Hematopoietic multipotent progenitor cell treated with erythropoietin and hydrocortisone succinate and interleukin-3 and kit ligand, for 4 days (in vitro differentiated cells): ENCODE measurements at places on chromosomes 5 and 9.

DNA sequence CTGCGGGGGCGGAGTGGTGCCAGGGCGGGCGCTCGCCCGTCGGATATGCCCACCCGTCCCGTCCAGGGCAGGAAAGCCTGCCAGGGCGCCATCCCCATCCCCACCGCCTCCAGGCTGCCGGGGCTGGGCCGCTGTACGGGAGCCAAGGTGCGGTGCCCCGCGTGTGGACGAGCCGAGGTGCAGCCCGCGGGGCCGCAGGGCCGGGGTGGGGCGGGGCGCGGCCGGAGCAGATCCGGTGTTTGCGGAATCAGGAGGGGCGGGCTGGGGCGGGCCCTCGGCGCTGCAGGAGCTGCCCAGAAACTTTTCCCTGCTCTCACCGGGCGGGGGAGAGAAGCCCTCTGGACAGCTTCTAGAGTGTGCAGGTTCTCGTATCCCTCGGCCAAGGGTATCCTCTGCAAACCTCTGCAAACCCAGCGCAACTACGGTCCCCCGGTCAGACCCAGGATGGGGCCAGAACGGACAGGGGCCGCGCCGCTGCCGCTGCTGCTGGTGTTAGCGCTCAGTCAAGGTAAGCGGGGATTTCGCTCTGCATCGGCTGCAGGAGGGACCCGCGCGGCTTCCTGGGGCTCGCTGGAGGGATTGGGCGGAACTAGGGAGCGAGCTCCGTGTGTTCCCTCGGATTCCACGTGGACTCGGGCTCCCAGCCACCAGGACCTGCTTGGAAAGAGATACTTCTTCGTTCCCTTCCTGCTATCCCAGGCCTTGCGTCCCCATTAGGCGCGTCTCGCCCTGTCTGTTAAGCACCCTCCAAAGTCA is at the start of gene ITGA2:
ITGA2 (plus strand) TSS at position 328 of the 756 bp plus-strand sequence; CDS start at position 445, 117 bp downstream.
- DNase-seq: peak; percentile 56

- no peak for DNase-seq
Observed at GRCh38 chr9:81626511-81626910, 62.8 kb downstream of the TLE1 start.

- no peak for DNase-seq
Observed at GRCh38 chr5:74319076-74319475, 321.5 kb downstream of the ENC1 start.

DNA sequence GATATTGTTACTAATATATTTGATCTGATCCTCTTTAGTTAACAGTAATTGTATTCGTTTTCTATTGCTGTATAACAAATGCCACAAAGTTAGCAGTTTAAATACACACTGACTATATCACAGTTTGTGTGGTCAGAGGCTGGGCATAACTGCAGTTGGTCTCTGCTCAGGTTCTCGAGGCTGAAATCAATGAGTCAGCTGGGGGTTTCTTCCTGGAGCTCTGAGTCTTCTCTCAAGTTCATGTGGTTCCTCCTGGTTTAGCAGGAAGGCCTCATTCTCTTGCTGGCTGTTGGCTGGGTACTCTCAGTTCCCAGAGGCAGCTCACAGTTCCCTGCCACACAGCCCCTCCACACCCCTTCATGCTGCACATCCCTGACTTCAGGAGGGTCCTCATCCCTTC is 20.7 kb downstream of the COL23A1 start:
- DNase-seq: no peak

DNA sequence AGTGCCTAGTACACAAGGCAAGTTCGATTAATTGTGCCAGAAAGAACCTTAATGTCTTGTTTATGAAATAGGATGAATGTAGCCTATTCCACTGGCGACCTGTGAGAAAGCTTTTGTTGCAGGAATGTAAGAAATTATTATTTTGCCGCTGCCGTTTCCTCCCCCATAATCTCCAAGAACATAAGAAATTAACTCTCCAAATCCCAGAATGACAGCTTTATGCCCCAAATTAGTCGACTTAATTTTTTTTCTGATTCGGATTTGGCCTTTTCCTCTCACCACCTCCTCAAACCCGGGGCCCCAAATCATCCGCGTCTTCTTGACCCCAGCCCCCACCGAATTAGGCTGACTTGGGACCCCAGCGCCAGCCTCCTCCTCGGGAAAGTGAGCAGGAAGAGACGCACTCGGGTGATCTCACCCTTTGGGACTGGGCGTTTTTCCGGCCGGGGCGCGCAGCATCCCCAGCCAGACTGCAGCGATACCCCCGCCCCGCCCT is 682 bp upstream of the SPTAN1 start:
- DNase-seq: no peak

- DNase-seq: peak; percentile 6
Observed at GRCh38 chr5:109003928-109004327, 256.2 kb downstream of the FER start.

- no peak for DNase-seq
Observed at GRCh38 chr9:134144801-134145200, 8.9 kb downstream of the WDR5 start.

GRCh38 chr5:34045996-34046395 is 3.0 kb upstream of the C1QTNF3 start:
- no peak for DNase-seq

DNA sequence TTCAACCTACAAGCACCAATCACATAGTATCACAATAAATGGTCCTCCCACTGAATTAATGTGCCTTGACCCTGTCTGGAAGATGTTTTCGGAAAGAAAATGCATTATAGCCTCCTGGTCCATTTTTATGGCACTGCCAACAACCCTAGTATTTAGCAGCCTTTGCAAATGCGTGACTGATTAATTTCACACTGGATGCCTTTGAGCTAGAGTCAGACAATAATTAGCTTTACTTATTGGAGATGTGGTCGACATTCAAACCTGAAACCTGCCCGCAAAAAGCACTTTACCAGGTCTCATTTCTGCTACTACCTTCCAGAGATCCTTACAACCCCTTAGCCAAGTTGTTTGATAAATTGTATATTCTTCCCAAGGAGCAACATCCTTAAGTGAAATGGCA is 119.3 kb upstream of the DPYSL3 start:
- DNase-seq: no peak

DNA sequence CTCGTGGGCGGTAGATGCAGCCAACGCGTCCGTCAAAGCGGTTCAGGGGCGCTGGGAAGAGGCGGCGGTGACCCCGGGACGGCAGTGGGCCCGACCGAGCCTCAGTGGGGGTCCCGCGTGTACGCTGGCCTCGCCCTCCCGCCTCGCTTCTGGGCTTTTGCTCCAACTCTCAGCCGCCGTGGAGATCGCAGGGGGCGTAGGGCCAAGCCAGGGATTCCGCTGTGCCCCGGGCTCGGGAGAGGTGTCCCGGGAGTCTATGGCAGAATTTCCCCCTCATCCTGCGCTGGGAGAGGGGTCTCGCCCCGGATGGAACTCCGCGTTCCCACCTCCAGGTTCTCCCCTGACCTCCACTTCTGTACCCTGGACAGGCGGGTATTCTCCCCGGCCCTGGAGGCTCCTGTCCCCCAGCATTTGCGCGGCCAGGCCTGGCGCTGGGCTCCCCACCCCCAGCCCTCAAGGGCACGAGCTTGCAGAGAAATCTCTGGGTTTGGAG is 131.9 kb downstream of the MRPL36 start:
- no peak for DNase-seq

DNA sequence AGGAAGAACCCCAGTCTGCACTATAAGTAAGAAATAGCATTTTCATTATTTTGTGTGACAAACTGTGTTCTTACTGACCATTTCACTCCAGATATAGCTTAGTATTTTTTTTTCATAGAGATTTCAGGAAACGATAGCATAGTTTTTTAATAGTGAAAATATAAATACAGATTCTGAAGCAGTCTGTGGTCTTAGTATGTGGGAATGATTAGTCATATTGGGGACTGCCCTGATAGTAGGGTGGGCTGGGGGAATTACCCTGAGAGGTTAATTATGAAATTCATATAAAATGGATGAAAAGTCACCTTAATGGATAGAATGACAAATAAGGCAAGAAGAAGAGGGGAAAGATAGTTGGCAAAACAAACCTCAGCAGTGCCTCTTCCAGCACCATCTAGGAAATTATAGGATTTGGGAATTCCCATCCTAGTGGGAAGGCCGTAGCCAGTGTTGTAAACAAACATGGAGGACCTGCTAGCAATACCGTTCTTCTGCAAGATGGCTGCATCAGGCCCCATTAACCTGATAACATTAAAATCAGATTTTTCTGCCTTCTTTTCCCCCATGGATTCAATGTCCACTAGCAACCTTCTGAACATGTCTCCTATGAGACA is 23.7 kb upstream of the NR3C1 start:
- DNase-seq: no peak

GRCh38 chr5:149060325-149060724 is 2.5 kb downstream of the SH3TC2 start:
- peak; percentile 90 for DNase-seq

GRCh38 chr5:3701694-3702093 is 106.1 kb downstream of the IRX1 start:
- no peak for DNase-seq

DNA sequence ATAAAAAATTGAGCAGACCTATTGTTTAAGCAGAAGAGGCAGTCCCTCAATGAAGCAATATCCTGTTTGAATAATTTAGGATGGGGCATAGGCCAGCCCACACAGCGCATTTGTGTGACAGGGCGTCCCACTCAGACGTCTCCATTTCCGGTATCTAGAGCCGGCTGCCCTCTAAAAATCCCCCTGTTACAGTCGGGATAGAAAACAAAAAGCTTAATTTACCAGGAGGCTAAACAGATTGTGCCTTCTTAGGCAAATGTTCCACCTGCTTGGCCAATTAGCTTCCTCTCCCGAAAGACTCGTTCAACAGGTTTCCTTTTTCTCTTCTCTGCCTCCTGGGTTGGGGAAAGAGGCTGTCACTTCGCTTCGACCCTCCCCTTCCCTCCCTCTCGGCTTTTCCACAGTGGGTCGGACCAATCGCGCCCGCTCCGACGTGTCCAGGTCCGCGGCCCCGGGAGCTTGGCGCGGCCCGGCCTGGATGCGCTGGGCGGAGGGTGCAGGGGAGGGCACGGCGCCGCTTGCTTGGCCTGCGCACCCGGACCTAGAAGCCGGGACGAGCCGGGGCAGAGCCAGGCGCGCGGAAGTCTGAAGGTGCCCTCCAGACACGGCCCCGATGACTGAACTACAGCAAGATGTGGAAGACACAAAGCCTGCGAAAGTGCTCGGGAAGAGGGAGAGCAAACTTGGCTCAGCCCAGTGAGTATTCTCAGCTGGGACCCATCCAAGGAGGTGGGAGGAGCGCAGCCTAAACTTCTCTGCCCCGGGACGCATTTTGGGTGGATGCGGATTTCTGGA is at the start of gene GRAMD2B:
GRAMD2B (plus strand) TSS at position 416 of the 795 bp plus-strand sequence; CDS start at position 614, 198 bp downstream.
- peak; percentile 86 for DNase-seq

DNA sequence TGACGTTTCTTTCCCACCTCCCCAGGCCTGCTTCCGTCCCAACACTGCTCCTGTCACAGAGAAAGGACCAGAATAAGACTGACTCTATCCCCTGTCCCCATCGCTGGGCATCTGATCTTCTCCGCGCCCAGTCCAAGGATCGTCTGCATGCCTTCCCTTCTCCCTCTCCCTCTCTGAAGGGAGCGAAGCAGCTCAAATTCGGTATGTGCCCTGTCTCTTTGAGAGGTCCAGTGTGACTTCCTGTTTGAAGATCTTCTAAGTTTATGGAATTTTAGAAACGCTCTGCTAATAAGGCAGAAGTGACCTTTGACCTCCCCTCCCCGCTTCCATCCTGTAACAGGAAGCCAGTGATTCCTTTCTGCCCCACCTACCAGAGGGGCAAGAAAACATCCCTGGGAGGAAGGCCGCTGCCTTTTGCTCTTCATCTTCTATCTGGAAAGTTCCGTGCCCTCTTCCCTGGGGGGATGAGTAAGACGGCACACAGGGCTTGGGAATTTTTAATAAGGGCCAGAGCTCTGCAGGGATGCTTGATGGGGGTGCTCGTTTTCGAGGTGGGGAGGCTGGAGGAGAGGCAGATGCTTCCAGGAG is 40.7 kb upstream of the RNU6ATAC start:
- no peak for DNase-seq

- no peak for DNase-seq
Observed at GRCh38 chr5:51559921-51560658, 176.8 kb downstream of the ISL1 start.

- no peak for DNase-seq
Observed at GRCh38 chr9:13731637-13732036, 452.1 kb upstream of the MPDZ start.

- no peak for DNase-seq
Observed at GRCh38 chr9:107218829-107219485, 64.1 kb upstream of the RAD23B start.

- DNase-seq: no peak
Observed at GRCh38 chr9:86664603-86665002, 282.7 kb downstream of the GAS1 start.

DNA sequence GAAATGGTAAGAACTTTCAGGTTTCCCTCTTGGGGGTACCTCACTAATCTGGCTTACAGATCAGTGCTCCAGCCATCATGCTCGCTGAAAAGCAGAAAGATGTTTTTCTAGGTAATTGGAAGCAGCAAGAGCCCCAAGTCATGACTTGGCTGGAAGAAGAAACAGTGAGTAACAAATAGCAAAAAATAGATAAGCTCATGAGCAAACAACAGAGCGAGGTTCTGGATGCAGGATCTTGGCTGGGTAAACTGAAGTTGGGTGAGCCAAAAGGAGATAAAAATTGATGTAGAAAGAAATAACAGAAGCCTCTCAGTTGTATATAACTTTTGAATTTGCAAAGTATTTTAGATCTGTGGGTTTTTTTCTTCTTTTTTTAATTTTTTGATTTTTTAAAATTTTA is 110.1 kb downstream of the INSYN2B start:
- no peak for DNase-seq

DNA sequence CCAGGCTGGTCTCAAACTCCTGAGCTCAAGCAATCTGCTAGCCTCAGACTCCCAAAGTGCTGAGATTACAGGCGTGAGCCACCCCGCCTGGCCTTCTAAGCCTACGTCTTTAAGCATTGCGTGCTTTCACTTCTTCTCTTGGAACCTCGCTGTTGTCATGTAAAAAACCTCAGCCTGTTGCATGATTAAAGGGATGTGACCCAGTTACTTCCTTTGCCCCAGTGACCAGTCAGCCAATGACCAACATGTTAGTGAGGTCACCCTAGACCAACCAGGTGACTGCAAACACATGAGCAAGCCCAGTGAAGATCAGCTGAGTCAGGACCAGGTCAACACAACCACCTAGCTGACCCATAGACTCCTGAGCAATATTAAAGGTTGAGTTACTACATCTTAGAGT is 10.5 kb downstream of the KIF4B start:
- DNase-seq: no peak

GRCh38 chr9:127049044-127049443 is 73.4 kb downstream of the ANGPTL2 start:
- DNase-seq: peak; percentile 42
